COR-L47 (cell line): ENCODE measurements at places on chromosomes 6 and 20.

DNA sequence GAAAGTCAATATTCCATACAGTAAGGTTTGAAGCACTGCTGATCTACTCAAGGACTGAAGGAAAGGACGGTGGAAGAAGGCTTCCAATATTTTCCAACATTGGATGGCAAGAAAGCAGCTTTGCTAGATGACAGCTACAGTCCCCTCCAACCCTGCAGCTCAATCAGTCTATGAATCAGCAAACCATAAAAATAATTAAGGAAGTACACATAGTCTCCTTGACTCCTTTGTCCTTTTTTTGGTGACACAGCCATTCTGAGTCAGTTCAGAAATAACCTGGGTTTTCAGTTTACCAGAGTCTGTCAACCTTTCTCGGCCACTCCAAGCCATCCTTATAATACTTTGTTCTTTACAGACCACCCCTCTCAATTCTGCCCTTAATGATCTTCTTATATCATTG is 232.5 kb downstream of the IBTK start:
- no peak for DNase-seq

DNA sequence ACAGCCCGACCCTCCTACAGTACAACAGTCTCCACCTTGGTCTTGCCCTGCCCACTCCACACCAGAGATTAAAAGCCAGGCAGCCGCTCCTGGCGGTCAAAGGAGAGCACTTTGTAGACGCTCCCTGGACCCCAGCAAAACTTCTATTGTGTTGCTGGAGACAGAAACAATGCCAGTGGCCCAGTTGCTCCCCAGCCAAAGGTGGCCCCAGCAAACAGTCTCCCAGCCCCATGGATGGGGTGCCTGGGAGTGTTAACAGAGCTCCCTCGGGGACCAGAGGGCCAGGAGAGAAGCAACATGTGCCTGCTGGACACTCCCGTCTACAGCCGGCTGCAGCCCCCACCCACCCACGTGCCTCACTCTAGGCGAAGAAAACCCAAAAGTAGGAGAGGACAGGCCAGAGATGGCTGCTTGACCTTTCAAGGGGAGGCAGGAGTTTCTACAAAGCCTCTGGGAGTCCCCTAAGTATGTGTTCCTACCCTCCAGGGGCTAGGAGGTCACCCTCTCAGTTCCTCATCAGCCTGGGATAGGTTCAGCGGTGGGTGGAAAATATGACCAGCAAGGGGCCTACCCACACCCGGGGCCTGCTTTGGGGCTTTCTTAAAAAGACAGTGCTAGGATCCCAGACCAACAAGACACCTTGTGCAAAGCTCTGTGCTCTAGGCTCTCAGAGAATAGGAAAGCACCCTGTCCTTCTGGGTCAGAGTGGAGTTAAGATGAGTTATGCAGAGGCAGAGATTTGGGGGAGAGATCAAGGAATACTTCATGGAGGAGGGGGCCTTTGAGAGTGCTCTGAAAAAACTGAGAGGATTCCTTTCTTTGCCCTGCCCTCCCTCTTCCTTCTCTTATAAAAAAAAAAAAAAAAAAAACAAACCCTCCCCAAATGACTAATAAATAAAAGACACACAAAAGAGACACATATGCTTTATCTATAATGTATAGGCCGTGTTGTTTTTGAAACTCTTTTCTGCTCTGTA is 19.0 kb upstream of the PREX1 start:
- DNase-seq = no peak

- DNase-seq = no peak
These were observed 85.2 kb upstream of the ANKEF1 start for GRCh38 chr20:9949563-9949962.

GRCh38 chr6:134515986-134516385 is 198.1 kb upstream of the SGK1 start:
- DNase-seq = no peak

GRCh38 chr20:1310506-1311190 is 18.3 kb downstream of the SDCBP2 start:
- no peak for DNase-seq
